Neural crest cell (in vitro differentiated cells): ENCODE measurements at places on chromosomes 7 and 10. TPM values are rescaled to one million over a fixed set of nuclear protein-coding genes. Genes with fewer than 3 reads are reported as not detected.

DNA sequence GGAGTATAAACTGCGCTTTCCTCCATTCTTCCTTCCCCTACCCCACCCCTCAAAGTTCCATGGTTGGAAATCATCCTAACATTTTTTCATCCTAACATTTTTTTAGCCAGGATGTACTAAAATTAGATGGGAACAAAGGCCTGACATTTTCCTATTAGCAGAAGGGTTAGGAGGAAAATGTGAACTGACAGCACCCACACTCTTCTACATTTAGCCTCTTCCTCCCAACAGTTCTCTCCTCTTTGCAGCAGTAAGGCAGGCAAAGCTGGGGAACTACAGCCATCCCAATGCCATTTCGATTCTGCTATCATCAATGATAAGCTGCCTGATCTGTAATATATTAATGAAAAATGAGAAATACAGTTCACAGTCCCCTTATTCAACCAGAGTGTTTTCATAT is 11.4 kb upstream of the FAM53B start:
- DNase-seq: no peak

DNA sequence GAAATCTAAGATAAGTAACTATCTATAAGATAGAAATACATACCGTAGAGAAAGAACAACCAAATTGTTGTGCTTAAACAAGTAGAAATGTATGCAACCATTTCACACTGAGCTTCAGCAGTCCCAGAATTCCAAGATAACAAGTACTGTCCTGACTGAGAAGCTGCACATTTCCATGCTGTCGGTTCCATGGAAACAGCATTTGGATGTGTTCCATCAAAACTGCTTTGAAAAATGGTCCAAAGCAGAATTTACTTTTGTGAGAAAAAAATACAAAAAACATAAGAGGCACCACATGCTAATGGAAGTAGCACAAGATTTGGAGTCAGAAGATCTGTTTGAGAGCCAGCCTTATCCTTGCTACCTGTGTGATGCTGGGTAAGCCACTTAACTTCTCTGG is 92.6 kb downstream of the MTERF1 start:
- no peak for DNase-seq

GRCh38 chr10:128476845-128477244 is 350.6 kb upstream of the MKI67 start:
- DNase-seq: no peak

- no peak for DNase-seq
Measured at GRCh38 chr10:5428133-5428532, 15.8 kb downstream of the NET1 start.

- peak; percentile 25 for DNase-seq
Measured at GRCh38 chr7:74083928-74084721, 521 bp downstream of the LIMK1 start.

DNA sequence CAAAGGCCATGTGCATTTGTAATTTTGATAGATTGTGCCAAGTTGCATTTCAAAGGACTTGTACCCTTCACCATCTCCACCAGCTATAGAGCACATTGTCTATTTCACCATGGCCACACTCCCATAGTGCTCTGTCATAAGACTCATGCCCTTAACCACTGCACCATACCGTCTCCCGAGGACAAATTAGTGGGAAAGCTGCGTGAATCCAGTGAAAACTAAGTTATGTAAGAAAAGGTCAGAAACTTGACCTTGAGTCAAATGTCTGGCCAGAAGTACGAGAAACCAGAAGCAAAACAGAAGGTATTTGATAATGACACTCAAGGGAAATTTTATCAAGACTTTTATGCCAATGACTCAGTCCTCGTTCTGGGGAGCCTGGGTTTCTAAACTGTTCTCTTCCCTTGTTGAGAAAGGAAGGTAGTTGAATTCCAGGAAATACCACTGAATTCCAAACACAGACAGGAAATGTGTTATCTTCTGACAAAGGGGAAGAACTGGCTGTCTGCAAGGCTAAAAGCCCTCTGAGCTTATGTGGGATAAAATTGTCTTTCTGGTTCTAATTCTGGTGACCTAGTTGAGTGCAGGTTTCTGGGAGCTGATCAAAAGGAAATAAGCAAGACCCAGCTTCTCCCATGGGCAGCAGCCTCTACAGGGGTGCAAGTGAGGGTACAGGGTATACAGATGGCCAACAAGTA is 49.7 kb downstream of the CDK1 start:
- no peak for DNase-seq

GRCh38 chr7:117338020-117338419 is 15.2 kb upstream of the WNT2 start:
- no peak for DNase-seq

Gene SERPINE1
- 0.07 TPM in 1 of 2 replicates, not detected in the other for total RNA-seq

Gene SYCE1
- total RNA-seq: not detected in 2 replicates

Gene BTBD16
- not detected in 2 replicates for total RNA-seq

Gene HTRA1
- 8.2 and 9.0 TPM in 2 replicates for total RNA-seq

DNA sequence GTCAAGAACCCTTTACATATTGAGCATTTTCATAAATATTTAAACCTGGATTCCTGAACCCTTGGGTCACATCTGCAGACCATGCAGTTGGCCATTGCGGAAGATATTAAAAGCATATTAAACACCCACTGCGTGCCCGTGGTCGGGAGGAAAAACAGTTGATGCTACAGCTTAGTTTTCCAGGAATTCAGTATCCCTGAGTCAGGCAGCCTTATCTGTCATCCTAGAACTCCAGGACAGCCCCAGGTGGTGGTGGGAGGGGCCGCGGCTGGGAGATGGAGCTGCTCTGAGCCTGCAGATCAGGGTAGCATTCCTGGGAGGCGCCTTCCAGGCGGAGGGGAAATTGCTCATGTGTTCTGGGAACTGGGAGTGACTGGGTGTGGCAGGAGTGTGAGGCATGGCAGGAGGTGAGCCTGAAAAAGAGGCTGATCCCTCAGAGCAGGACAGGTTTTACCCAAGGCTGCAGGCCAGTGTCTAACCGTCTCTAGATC is 222.9 kb upstream of the SH2B2 start:
- no peak for DNase-seq

DNA sequence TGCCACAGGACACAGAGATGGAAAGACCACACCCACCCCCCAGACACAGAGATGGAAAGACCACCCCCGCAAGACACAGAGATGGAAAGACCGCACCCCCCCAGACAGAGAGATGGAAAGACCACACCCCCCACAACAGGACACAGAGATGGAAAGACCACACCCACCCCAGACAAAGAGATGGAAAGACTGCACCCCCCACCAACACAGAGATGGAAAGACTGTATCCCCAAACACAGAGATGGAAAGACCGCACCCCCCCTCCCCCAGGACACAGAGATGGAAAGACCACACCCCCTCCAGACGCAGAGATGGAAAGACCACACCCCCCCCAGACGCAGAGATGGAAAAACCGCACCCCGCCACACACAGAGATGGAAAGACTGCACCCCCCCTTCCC is 8.0 kb downstream of the ZNF511 start:
- DNase-seq: no peak

DNA sequence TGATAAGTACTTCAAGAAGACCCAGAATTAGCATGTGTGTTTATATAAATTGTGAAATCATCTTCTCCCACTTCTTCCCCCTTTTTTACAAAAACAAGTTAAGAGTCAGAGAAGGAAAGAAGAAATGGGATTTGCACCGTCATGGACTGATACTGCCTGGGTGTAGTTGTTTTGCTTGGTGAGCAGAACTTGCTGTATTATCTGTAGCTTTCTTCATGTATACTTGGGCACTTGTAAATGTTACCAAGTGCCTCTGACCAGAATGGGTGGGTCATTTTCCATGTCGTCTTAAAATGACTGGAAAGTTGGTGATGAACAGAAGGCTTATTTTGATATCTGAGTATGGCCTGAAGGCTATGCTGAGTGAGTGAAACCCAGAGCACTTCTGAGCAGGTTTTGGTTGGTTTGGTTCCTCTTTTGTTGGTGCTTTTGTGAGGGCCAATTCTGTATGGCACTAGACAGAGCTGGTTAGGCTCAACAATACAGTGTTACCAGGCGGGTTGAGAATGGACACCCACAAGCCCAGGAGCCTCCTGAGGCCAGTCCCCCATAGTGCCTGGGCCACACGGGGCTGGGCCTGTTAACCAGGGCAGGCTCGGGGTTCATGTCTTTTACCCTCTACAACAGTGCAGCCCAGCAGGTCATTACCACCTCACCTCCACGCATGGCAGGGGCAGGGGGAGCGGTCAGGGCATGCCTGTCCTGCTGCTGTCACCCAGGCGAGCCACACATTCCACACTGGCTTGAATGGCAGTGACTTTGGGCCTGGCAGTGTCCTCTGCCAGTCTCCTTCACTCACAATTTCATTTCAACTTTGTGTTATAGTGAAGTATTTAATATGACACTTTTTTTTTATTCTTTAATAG is 115.1 kb downstream of the CCNY start:
- no peak for DNase-seq

DNA sequence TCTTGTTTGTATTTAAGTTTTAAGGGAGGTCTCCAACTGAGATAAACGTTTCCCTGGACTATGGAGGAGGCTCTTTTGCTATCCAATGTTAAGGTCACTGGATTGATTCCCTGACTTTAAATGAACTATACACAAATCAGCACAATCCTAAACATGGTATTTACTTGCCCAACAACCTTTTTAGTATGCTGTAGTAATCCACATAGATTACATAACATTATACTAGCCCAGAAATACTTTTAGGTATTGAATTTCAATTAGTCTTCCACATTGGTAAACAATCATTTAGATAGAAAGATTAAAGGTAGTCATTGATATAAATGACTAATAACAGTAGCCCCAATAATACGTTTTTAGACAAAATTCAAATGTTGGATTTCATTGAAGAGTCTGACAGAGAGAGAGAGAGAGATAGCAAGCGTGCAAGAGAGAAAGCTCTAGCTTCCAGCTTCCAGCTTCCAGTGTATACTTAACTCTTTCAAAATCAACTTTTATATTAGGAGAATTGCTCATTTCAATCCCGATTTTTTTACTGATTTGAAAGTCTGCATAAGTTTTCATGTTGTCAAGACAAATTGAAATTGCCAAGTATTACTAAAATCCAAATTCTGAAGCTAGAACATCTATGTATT is 155.8 kb downstream of the DOCK4 start:
- DNase-seq: no peak

Gene LRIT1
- total RNA-seq: not detected in 2 replicates

DNA sequence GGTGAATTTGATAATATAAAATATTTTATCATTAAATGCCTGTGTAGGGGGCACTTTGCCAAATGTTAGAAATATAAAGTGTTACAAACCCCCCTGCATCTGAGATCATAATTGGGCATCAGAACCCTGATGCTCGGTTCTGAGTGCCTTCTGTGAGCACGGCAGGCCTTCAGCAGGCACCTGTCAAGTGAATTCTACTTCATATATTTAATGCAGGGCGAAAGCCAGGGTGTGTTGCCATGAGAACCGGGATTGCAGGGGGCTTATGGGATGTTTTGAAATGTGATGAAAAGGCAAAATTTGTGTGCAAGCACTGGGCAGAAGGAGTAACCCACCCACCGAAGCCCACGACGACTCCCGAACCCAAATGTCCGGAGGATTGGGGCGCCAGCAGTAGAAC is 57.2 kb downstream of the MRC1 start:
- DNase-seq: no peak

DNA sequence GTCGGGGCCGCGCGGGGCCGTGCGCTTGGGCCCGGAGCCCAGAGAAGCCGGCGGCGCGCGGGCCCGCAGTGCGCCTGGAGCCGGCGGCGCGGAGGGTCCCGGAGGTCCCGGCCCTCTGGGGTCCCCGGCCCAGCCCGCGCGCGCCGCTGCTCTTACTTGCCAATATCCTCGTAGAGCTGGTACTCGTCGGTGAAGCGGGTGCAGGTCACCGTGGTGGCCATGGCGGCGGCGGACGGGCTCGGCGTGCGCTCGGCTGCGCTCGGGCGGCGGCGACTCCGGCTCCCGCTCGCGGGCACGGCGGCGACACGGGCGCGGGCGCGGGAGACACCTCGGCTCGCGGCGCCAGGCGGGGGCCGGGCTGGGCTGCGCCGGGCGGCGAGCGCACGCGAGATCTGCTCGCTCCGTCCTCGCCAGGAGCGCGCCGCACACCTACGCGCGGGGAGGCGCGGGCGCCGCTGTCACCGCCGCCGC is at the start of gene CAMK2B:
TSS of gene CAMK2B (minus strand) at position 394 of the 471 bp plus-strand sequence. CDS start at position 221, 173 bp downstream.
- DNase-seq: no peak

Gene ASB10
- not detected in 2 replicates for total RNA-seq

GRCh38 chr7:7931626-7932025 is 37.0 kb upstream of the GLCCI1 start:
- no peak for DNase-seq

DNA sequence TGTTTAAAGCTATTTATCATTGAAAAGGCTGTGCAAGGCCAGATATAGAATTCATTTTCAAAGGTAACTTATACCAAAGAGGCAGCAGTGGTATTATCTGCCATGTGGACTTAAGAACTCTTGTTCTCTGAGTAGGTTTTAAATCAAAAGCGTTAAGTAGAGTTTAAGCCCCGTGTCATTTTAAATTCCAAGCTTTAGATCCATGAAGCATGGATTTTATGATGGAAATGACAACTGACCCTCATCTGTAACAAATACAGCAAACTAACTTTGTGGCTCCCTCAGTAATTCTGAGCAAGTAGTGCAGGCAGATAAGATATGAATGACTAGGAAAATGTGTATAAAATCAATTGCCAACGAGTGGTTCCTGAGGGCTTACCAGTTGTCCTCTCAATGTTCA is 247.0 kb downstream of the WDR11 start:
- no peak for DNase-seq

Gene PTF1A
- total RNA-seq: 0.16 TPM in 1 of 2 replicates, not detected in the other

Gene BRI3
- total RNA-seq: 112 and 119 TPM in 2 replicates

GRCh38 chr10:36023939-36024338 is 381.8 kb upstream of the FZD8 start:
- DNase-seq: no peak

Gene HSPA12A
- 7.4 and 7.6 TPM in 2 replicates for total RNA-seq

DNA sequence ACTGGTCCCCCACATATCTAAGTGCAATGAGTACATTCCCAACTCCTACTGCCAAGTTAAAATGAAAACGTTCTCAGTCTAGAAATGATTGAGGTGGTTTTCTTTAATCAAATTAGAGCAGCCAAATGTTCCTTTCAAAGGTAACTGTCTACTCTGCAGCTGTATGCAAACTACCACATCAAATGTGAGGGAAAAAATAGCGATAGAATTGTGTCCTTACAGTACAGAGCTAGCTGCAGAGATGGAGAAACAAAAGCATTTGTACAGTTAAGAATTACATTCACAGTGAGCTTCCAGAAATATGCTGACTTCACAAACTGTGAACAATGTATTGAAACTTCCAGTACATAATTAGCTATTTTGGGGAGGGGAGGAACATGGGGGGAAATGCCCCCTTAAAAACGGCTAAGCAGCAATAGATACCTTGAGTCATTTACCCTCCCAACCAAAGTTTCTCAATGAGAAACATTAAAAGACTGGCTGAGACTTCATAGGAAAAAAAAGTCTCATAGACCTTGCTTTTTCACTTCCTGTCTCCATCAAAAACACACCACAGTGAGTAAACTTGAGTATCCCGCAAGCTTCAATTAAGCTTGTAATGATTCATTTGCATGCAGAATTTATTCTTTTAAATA is 22.9 kb downstream of the CDK6 start:
- no peak for DNase-seq

DNA sequence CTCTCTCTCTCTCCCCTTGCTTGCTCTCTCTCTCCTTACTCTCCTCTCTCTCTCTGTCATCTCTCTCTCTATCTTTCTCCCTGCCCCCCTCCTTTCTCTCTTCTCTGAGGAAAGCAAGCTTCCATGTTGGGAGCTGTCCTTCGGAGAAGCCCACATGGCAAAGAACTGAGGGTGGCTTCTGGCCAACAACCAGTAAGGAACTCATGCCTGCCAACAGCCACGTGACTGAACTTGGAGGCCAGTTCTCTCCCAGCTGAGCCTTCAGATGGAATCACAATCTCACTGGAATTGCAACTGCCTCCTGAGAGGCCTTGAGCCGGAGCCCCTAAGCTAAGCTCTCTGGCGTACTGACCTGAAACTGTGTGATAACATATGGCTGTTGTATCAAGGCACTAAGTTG is 12.0 kb upstream of the DHTKD1 start:
- no peak for DNase-seq

Gene CYP26C1
- 0.30 and 0.37 TPM in 2 replicates for total RNA-seq
